Hematopoietic multipotent progenitor cell (in vitro differentiated cells): ENCODE measurements at places on chromosomes 13 and 19.

GRCh38 chr19:33273065-33273736 lies 29.1 kb downstream of the CEBPA start:
- DNase-seq: no peak

- no peak for DNase-seq
Measured at GRCh38 chr13:25978961-25979360, 72.9 kb downstream of the SHISA2 start.

- DNase-seq: no peak
Measured at GRCh38 chr19:2634228-2634951, 68.1 kb downstream of the GNG7 start.

DNA sequence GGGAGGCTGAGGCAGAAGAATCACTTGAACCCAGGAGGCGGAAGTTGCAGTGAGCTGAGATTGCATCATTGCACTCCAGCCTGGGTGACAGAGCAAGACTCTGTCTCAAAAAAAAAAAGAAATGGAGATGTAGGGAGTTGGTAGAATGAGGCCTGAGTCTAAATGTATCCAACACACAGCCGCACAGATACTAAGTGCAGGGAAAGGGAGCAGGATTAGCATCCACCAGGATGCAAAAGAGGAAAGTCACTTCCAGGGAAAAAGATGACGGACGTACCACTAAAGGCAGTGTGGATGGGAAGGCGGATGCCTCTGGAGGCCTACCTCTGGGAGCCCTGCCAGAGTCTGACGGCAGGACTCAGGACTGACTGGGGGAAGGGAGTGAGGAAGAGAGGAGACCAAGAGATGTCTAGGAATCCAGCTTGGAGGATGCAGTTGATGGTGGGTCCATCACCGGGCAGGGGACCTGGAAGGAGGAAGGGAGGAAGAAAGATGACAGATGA lies 6.8 kb downstream of the FAM98C start:
- no peak for DNase-seq

- no peak for DNase-seq
Measured at GRCh38 chr13:37956536-37956935, 87.0 kb upstream of the TRPC4 start.

- DNase-seq: peak; percentile 84
Measured at GRCh38 chr19:19361075-19361594, 40.5 kb downstream of the MAU2 start.

DNA sequence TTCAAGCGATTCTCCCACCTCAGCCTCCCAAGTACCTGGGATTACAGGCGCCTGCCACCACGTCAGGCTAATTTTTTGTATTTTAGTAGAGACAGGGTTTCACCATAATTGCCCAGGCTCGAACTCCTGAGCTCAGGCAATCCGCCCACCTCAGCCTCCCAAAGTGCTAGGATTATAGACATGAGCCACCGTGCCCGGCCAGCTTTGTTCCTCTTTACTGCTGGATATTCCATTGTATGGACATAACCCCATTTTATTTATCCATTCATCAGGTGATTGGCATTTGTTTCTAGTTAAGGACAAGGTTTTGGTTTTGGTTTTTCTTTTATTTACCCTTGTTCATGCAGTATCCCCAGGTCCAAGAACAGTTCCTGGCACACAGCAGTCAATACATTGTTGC lies 4.1 kb upstream of the RPS9 start:
- DNase-seq: no peak

GRCh38 chr13:27172495-27172842 lies 858 bp upstream of the USP12 start:
- DNase-seq: peak; percentile 65

DNA sequence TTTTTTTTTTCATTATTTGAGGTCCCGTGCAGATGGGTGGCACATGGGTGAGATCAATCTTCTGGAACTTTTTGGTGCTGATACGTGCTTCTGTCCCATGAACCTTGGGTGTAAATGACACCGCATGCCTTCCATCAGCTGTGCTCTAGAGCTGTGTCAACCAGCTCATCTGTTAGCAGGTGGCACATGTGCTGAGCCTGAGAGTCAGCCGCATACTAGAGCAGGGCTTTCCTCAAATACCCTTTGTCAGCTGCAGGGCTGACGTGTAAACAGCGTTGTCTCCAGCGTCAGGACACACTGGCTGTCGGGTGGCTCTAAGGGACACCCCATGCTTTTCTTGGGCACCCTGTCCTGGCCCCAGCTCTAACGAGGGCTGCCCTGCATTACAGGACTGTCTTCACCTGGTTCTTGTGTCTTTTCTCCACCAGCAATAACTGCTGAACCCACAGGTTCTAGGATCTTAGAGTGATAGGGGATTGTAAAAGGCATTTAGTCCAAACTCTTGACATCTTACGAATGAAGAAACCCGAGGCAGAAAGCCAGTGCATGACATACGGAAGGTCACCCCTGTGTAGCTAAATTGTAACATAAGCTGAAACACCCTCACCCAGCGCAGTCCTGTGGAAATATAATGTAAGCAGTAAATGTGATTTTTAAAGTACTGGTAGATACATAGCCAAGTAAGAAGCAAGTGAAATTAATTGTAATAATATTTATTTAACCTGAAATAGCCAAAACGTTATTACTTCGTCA lies 119.5 kb downstream of the LRCH1 start:
- no peak for DNase-seq

DNA sequence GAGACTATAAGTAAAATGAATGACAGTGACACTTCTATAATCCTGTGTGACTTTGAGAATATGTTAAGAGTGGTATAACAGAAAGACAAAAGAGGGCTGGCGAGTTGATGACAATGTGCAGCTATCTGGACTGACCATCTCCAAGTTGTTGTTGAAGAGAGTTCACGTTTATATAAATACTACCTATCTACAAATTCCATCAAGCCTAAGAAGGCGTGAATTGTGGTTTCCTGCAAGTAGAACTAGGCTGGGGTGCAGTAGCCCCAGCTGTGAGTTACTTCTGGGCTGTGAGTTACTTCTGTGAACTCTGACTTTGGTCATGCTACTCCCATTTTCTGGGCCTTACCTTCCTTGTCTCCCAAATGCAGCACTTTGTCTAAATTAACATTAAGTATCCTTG lies 561.0 kb downstream of the TBC1D4 start:
- peak; percentile 14 for DNase-seq

DNA sequence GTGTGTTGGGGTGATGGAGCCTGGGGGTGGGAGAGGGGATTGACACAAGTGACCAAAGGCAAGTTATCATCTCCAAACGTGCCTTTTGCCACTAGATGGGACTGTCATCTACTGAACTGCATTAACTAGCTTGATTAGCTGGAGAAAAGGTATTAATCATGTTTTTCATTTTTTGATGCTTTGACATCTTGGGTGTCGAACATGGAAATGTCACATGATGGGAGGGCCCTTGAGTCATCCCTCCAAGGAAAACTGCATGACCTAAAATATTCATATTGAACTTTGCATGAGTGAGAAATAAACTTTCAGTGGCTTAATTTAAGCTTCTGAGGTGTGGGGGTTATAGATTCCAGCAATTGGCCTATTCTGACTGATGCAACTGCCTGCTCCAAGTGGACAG lies 73.3 kb downstream of the ALOX5AP start:
- no peak for DNase-seq

GRCh38 chr13:112657850-112658445 lies 31.9 kb upstream of the ATP11A start:
- DNase-seq: no peak

GRCh38 chr13:29428310-29429181 lies 166.9 kb downstream of the SLC7A1 start:
- DNase-seq: peak; percentile 18
